ENCODE measurements at places on chromosomes 2 and 18. TPM values are rescaled to one million over a fixed set of nuclear protein-coding genes. Genes with fewer than 3 reads are reported as not detected.

GRCh38 chr18:54852780-54853675 is 24.8 kb downstream of the RAB27B start:
- no peak for ATAC-seq

GRCh38 chr2:65116645-65117044 is 13.3 kb downstream of the RAB1A start:
- ATAC-seq: no peak

The HOXD9 gene
- 11.9 TPM for total RNA-seq

DNA sequence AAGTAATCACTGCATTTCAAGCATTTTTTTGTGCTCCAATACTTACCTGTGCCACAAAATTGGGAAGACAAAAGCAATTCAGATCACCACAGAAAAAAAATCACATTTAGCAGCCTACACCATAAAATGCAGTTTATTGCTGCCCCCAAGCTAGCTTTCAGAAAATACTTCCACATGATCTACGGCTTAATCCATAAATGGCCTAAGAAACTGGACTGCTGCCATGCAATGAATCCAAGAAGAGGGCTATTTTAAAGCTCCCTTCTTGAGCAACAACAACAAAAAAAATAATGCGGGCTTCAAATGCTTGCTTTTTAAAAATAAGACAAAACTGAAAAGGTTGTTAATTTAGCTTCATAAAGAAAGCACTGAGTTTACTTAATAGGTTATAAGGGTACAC is 272.3 kb downstream of the RAD51AP2 start:
- no peak for ATAC-seq

The NXPH2 gene
- not detected for total RNA-seq

The IL18RAP gene
- not detected for total RNA-seq

The COL4A4 gene
- total RNA-seq: 0.08 TPM

GRCh38 chr18:2805970-2806943 is 40.5 kb upstream of the EMILIN2 start:
- no peak for ATAC-seq

GRCh38 chr2:169526451-169526850 is 16.9 kb downstream of the KLHL41 start:
- ATAC-seq: no peak

The ITPRIPL1 gene
- total RNA-seq: 3.4 TPM

DNA sequence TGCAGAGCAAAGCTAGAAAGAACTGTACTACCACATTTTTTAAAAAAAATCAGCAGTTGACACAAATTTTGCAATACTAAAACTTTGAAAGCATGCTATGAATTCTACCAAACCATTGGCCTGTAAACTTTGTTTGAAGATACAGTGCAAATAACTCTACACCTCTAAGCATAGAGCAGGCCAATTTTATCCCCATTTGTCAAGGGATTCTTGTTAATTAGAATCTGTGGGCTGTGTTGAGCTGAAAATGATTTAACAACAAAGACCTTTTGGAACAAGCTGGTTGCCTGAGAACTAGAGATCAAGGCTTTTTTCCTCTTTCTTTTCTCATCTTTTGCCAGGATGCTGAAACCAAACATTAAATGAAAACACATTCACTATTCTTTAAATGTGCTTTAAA is 886.0 kb upstream of the CDH2 start:
- no peak for ATAC-seq

- ATAC-seq: no peak
These were observed 3.6 kb downstream of the CXCR4 start for GRCh38 chr2:136114382-136114781.

- ATAC-seq: no peak
These were observed 26.2 kb upstream of the SPP2 start for GRCh38 chr2:234024304-234024703.

DNA sequence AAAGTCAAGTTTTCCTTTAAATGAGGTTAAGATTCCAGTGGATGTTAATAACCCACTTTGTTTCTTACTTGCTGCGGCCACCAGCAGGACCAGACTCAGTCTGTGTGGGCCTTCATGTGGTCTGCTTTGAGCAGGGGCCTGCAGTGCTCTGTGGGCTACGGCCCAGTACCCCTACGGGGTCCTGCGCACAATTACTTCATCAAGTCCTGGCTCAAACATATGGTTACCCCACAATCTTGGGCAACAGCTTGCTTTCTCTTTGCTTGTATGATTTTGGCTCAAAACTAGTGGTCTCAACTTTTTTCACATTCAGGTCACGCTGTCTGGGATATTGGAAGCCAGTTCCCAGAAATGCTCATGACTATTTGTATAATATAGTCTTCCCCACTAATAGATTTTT is 64.2 kb downstream of the PTPN2 start:
- ATAC-seq: no peak

DNA sequence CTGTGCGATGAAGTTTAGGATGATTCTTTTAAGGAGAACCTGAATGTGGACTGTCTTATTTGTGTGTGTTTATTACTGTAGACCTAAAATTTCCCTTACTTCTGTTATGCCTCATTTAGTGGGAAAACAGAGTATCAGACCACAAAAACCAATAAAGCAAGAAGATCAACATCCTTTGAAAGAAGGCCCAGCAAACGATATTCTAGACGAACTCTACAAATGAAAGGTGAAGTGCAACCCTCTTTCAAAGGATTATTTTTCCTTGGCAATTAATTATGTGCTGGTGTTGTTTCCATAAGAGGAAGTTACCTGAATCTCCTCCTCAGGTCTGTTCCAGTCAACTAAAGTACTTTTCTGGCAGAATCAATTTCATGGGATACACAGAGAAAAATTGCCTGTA is 78.6 kb downstream of the EPB41L5 start:
- no peak for ATAC-seq

GRCh38 chr18:58280191-58280590 is 236.2 kb downstream of the NEDD4L start:
- ATAC-seq: no peak

DNA sequence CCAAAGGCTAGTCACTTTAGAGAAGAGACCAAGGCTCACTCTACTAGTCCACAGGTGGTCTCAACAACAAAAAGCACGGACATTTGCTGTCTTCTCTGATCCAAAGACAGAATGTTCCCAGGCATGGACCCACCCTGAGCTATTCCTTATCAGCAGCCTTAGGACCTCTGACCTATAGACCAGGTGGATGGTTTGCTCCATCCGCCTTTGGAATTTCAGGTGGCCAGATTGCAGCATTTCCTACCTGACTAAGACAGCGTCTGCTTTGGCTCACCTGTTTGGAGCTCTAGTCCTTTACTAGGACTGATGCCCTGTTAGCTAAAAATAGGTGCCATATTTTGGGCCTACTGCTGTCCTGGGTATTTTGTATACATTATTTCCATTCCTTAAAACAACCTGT is 44.6 kb upstream of the LRP2 start:
- no peak for ATAC-seq

Measured in motor neuron (in vitro differentiated cells).